Fibroblast of skin of scalp (primary cell): ENCODE measurements at places on chromosomes 2 and 18.

DNA sequence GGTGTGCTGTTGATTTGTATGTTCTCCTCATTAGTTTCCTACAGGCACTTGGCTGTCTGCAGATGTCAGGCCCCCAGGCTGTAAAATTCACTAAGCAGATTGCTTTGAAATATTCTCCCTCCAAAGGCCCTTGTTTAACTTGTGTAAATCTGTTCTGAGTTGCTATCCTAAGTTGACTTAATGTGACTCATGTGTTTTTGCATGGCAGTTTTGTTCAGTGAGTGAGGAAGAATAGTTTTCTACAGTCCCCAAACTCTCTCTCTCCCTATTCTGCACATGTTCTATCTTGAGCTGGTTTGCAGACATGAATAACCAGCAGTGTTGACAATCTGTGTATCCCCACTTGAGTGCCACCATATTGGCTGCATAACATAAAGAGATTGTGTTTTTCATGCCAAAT lies 1005.4 kb upstream of the DDX18 start:
- peak; percentile 36 for DNase-seq

- no peak for DNase-seq
Observed at GRCh38 chr2:115746151-115746550, 1303.7 kb downstream of the DPP10 start.

- DNase-seq: peak; percentile 47
Observed at GRCh38 chr2:161036926-161037325, 123.3 kb upstream of the TANK start.

GRCh38 chr2:3739313-3739712 lies 35.9 kb downstream of the DCDC2C start:
- no peak for DNase-seq

DNA sequence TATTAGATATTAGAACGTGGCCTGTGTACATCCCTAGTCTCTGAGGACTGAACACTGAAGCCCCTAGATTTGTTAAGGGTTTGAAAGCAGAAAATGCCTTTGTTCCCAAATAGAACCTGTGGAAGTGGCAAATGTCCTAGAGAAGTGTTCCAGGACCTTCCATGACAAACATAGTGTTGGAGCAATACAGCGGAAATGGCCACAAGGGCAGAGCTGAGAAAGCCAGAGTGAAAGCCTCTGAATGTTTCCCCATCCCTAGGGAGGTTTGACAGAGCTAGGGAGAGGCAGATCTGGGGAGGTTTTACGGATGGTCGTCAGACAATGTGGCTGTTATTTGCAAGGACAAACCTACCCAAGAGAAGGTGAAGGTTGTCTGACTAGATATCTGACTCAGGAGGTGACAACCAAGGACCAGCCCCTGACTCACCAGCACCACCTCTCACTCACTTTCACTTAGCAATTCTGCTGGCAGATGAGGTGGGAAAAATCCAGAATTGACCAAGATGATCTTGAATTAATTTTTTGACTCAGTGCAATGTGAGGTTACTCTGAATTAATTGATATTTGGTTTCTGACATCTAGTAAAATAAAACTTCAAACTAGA lies 24.1 kb downstream of the RBM43 start:
- no peak for DNase-seq

DNA sequence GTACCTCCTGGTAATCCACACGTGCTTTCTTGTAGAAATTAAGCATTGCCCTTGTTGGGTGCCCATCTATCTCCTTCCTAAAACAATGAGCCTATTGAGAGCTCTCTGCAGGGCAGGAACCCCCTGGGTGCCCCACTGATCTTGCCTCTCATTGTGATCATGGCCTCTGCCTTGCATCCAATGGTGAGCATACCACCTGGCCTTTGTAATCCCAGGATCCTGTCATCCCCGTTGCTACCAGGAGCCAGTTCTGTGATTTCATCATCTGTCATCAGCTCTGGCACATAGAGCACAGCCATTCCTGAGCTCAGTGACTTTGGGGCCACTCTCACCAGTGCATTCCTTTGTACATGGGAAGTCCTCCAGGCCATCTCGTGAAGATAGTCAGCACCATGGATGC lies 381.0 kb upstream of the ID2 start:
- DNase-seq: no peak

GRCh38 chr2:236848501-236848900 lies 237.2 kb upstream of the COPS8 start:
- DNase-seq: no peak

DNA sequence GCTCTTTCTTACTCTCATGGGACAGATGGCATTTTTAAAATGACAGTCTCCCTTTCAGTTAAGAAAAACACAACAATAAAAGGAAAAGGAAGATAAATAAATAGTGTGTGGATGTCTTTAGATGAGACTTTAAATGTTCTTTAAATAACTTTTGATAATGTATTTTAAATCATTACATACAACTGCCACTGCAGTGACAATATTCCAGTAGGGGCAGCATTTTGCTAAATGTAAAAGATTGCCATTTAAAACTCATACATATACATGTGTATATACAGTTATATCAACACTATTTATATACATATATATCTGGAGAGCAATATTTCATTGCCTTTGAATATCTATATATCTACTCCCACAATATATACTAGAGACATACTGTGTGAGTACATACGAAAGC lies 90.7 kb downstream of the INO80D start:
- DNase-seq: no peak

GRCh38 chr2:102420290-102420689 lies 2.7 kb upstream of the IL18RAP start:
- DNase-seq: no peak

DNA sequence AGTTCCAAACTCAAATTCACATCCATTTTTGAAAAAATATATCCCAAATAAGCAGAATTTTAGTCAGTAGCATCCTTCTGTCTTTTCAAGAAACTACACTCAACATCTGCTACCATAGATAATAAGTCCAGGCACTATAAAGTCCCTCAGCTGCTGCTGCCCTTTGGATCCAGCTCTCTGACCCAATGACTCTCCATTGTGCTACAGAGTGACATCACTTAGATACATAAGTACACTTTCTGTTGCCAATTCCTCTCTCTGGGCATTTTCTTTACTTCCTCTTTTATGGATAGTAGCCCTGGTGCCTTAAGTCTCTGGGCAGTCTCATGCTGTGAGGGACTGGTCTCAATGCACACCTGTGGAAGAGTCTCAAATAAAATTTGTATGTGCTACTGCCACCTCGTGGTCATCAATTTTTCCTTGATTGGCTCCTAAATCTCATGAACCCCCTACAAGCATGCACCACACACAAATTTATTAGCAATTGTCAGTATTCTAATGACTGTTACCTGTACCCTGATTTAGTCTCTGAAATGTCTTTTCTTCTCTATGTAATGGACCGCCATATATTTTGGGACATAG lies 219.2 kb downstream of the LRP1B start:
- no peak for DNase-seq

DNA sequence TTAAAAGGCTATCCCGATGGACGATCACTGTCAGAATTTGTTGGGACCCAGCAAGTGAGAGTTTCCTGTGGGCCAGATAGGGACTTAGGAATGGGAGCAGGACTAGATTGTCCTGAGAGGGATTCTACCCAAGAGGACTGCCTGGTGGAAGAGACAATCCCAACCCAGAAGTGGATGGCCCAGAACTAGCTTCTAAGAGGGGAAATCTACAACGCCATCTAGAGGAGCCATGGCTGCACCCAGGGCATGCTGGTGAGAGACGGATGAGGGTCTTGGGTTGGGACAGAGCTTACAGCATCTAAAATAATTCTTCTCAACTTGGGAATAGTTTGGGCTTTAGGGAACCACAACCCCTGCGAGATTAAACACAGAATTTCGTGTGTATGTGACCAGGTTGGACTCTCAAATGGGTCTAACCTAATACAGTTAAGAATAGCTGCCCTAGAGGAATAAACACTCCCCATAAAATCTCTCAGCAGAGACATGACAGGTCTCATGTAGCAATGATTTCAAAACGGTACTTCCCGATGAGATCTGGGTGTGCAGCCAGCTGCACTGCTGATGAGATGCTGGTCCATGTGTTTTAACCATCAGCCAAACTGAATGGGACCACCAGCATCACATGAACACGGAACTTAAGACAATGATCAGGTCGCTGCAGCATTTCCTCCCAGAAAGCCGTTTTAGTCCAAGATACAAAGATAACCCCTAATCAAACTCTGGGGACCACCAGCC lies 50.8 kb downstream of the CCBE1 start:
- DNase-seq: no peak

DNA sequence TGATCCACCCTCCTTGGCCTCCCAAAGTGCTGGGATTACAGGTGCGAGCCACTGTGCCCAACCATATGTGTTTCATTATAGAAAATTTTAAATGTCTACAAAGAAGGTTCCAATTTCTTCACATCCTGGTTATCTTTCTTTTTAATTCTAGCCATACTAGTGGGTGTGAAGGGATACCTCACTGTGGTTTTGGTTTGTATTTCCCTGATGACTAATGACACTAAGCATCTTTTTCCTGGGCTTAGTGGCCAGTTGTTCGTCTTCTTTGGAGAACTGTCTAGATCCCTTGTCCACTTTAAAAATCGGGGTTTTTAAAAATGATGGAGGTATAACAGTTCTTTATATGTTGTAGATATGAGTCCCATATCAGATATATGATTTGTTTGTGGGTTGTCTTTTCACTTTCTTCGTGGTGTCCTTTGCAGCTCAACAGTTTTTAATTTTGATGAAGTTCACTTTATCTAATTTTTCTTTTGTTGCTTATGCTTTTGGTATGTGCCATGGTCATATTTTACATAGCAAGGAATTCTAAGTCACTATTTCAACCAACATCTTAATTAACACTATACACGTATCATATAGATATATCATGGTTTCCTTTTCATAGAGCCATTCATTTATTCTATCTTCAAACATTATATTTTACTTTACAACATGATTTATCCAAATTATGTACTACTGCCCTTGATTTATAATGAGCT lies 135.0 kb upstream of the RIOK3 start:
- peak; percentile 80 for DNase-seq

- no peak for DNase-seq
Observed at GRCh38 chr2:19688059-19688458, 213.7 kb downstream of the TTC32 start.

GRCh38 chr2:1874950-1875349 lies 130.6 kb upstream of the PXDN start:
- no peak for DNase-seq

DNA sequence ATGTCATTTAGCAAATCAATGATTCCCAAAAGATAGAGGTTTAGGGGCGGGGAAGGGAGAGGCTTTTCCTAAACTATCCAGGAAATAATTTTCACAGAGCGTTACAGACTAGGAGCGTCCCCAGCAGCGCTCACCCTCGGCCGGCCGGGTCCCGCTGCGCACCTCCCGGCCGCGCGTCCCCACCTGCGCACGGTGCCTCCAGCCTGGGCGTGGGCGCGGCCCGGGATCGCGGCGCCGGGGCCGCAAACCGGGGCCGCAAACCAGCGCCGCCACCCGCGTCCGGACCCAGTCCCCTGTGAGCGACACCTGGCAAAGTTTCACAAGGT lies 684 bp upstream of the ZCCHC2 start:
- DNase-seq: no peak

- DNase-seq: peak; percentile 33
Observed at GRCh38 chr2:101843048-101843447, 145.5 kb downstream of the MAP4K4 start.

DNA sequence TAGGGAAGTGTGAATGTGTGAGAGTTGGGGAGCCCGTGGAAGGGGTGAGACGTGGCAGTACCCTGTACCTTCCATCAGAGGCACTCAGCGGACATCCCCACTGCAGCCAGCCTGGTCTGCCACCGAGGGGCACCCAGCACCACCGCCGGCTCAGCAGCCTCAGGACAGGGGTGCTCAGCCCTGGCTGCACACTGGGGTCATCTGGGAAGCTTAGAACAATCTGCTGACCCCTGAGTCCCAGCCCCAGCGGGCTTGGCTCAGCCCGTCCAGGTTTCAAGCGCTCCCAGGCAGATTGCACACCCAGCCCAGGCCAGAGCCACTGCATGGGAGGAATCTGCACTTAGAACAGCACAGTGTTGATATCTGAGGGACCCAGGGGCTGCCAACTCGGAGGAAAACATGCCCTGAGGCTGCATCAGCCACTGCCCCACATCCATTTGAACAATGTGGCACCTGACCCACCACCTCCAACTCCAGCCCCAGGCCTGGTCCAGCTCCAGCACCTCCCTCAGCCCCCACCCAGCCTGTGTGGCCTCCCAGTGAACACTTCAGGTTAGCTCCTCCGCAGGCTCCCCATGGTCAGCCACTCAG lies 147.1 kb upstream of the OTOS start:
- no peak for DNase-seq

GRCh38 chr2:229980431-229981184 lies 58.3 kb downstream of the FBXO36 start:
- peak; percentile 21 for DNase-seq

- DNase-seq: no peak
Observed at GRCh38 chr18:31309115-31309514, 8.8 kb upstream of the DSG1 start.

- DNase-seq: no peak
Observed at GRCh38 chr18:75101916-75102315, 107.0 kb downstream of the PTGR3 start.

- DNase-seq: no peak
Observed at GRCh38 chr2:223929571-223930102, 15.5 kb downstream of the WDFY1 start.

GRCh38 chr2:83874712-83875430 lies 584.2 kb downstream of the SUCLG1 start:
- DNase-seq: no peak

DNA sequence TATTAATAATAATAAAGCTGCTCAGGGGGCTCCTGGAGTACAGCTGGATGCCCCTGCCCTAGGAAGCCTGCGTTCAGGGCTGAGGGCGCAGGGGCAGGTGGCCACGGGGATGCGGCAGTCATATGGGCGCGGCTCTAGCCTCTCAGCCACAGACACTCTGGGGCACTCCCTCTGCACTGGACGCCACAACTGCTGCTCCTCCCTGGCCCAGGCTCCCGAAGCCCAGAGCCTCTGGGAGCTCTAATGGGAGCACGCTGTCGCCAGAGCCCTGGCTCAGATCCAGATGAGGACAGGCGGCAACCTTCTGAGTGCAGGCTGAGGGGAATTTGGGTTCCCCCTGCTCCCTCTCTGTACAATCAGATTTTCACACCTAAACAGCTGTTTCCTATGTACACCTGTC lies 93.6 kb downstream of the MTCL1 start:
- peak; percentile 47 for DNase-seq

GRCh38 chr2:71458413-71459083 lies 5.2 kb downstream of the DYSF start:
- DNase-seq: peak; percentile 69

- DNase-seq: no peak
Observed at GRCh38 chr2:25421289-25421688, 79.6 kb upstream of the DNMT3A start.

DNA sequence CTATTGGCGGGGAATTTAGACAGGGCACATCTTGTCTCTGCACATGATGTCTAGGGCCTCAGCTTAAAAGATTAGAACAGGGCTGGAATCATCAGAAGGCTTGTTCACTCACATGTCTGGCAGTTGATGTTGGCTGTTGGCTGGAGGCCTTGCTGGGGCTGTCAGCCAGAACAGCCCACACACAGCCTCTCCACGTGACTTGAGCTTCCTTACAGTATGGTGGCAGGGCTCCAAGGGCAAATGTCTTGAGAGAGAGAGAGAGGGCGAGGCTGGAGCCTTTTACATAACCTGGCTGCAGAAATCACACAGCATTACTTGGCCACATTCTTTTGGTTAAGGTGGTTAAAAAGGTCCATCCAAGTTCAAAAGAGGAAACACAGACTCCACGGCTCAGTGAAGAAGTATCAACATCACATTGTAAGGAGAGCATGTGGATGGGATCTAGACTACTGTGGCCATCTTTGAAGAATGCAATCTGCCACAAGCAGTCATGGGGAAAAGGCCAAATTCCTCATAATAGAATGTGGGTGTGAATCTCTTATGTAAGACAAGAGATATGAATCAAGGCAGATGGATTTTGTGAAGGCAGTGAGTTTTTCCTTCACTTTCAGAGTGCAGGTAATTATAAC lies 30.4 kb downstream of the SRSF7 start:
- peak; percentile 84 for DNase-seq
